ENCODE measurements at places on chromosomes 12 and 14.

GRCh38 chr14:105865904-105866840, 339.8 kb downstream of the TMEM121 start:
- no peak for DNase-seq

DNA sequence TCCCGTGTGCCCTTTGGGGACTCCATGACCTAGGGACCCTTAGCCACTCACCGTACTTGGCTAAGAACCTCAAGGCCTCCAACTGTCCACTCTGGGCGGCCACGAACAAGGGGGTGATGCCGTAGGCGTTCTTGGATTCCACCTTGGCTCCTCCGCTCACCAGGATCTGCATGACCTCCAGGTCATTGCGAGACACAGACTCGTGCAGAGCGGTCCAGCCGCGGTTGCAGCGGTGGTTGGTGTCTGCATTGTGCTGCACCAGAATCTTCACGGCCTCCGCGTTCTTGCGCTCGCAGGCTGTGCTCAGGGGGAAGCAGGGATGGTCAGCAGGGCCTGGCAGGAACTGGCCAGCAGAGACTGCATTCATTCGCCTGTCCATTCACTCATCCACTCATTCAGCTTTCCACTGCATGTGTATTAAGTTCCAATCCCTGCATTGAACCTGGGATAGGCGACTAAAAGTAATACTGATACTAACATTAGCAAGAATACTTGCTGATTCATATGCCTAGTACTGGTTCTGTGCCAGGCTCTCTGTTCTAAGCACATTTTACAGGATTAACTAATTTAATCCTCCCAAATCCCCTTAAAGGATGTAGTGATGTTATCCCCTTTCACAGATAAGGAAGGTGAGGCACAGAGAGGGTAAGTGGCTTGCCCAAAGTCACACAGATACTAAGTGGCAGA, 23.9 kb downstream of the FAM181A start:
- no peak for DNase-seq

DNA sequence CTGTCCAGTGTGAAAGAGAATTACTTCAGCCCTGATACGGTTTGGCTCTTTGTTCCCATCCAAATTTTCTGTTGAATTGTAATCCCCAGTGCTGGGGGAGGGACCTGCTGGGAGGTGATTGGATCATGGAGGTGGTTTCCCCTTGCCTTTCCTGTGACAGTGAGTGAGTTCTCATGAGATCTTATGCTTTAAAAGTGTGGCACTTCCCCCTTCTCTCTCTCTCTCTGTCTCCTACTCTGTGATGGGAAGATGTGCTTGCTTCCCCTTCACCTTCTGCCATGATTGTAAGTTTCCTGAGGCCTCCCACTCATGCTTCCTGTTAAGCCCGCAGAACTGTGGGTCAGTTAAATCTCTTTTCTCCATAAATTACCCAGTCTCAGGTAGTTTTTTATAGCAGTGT, 5.5 kb upstream of the SLC15A5 start:
- DNase-seq = no peak

DNA sequence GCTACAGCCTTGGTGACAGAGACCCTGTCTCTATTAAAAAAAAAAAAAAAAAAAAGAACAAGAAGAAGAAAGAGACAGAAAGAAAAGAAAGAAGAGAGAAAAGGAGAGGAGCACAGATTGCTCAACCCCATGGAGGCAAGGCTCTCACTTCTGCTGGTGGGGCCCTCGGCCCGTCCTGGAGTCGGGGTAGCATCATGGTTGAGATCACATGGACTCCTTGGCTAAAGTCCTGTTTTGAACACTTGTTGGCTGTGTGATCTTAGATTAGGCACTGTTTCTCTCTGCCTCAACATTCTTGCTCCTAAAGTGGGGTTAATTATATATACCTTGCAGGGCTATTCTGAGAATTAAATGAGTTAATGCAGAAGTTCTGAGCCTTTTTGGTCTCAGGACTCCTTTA, 207.7 kb downstream of the CACNA1C start:
- no peak for DNase-seq

- no peak for DNase-seq
Observed at GRCh38 chr14:91219517-91220389, 24.8 kb downstream of the GPR68 start.

- DNase-seq = no peak
Observed at GRCh38 chr12:120216742-120217605, 16.1 kb upstream of the RPLP0 start.

- DNase-seq = no peak
Observed at GRCh38 chr12:94012590-94012989, 135.8 kb upstream of the PLXNC1 start.

GRCh38 chr12:107335802-107336570, 242.6 kb upstream of the CRY1 start:
- DNase-seq = no peak

DNA sequence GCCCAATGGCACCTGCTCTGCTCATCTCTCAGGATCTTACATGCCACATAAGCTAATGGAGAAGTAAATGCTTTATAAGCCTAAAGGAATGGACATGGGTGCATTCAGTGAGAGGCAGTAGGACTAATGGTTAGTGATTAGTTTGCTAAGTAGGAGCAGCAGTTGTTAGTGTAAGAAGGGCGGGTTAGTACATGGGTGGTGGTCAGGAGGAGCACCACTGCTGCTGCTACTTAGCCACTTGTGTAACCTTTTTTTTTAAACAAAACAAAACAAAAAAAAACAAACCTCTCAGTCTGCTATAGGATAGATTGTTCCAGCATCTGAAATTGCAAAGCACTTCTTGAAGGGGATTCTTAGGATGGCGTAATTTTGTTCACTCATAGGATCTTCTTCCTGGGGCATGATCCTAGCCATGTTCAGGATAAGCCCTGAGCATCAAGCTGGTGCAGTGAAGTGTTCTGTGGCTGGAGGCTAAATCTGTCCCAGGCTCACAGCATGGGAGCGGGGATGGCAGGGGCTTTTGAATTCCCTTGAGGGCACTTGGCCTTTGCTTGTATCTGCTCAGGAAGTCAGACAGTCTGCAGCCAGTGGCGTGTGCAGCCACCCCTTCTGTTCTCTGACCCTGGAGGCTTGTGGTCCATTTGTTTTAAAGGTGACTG, 63.6 kb downstream of the CHST11 start:
- DNase-seq = no peak

DNA sequence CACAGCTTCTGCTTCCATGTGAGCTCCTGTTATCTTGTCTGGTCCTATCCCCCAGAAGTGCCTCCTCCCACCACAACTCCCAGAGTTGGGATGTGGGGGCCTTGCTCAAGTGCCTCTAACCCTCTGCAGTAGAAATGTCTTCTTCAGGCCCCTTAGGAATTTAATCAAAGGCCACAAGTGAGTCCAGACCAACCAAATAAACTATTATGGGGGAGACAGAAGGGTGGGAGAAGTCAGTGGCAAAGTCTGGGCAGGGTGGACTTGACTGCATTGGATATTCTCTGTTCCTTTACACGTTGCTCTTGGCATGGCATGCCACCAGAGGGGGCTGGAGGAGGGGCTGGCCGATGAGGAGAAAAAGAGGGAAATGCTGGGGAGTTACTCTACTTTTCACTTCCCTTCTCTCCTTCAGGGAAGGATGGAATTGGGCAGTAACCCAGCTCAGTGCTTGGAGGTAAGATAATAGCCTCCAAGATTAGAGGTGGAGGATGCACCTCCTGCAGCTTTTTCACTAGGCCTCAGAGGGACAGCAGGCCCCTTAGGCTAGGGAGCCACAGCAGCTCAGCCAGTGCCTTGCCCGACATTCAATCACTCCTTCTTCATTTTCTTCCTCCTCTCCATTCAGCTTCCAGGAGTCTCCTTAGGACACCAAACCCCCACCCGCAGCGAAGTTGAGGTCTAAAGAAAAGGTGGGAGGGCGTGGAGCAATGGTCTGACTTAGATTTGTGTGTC, 1.2 kb upstream of the AP1G2 start:
- DNase-seq = peak; percentile 51

GRCh38 chr14:93712838-93713724, 75.2 kb downstream of the PRIMA1 start:
- no peak for DNase-seq

GRCh38 chr12:115572440-115572839, 705.1 kb downstream of the MED13L start:
- no peak for DNase-seq

DNA sequence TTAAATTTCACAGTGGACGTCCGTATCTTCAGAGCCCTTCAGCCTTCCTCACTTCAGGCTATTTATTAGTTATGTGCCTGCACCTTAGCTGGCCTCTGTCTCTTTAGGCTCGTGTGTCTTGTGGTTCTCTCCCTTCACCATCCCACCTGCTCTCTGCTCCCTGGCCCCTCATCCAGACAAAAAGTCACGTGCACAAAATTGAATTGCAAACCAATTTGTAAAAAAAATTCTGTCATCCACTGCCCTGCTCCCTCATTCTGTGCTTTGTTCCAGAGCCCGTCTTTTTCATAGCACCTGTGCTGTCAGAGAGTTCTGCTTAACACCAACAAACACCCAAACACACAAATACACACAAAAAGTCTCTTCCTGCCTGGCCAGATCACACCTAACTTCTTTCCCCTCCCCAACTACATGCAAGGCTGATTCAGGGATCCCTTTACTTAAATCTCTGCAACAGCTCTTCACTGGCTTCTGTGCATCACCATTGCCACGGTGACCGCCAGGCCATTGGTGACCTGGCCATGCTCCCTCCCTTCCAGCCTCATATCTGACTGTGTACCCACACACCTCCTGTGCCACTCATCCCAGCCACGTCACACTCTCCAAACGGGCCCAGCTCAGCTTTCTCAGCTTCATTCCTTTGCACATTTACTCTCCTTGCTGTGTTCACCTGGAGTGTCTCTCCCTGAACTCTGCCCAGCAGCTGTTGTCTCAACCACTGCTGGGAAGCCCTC, 205.7 kb downstream of the TTC8 start:
- no peak for DNase-seq

- DNase-seq = no peak
Observed at GRCh38 chr12:99223579-99223978, 424.0 kb upstream of the GARIN6 start.

GRCh38 chr14:51304941-51305340, 64.9 kb downstream of the TMX1 start:
- DNase-seq = no peak

DNA sequence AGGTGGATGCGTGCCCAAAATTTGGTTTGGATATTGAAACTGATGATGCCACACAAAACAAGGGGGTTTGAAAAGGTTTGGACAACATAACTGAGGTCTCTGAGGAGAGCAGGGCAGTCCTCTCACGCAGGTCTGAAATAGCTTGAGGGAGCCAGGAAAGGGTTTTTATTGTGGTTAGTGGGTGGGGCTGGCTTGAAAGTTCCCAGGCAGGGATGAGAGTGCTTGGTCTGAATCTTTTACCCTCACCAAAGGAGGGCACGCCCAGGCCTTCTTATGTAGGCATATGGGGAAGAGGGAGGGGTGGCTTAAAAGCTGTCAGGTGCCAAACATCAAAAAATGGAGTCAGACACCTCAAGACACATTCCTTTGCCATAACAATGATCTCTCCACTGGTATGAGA, 493.1 kb upstream of the CCDC196 start:
- DNase-seq = no peak

- DNase-seq = no peak
Observed at GRCh38 chr14:25110106-25110505, 60.2 kb upstream of the STXBP6 start.

GRCh38 chr14:105488781-105489541, 2.1 kb upstream of the TEDC1 start:
- DNase-seq = no peak

- DNase-seq = peak; percentile 43
Observed at GRCh38 chr12:95790917-95791849, 619 bp upstream of the NTN4 start.

- DNase-seq = no peak
Observed at GRCh38 chr12:13365748-13366366, 169.3 kb downstream of the EMP1 start.

GRCh38 chr14:82403987-82404386, 870.3 kb upstream of the SEL1L start:
- DNase-seq = no peak

GRCh38 chr12:107906707-107907106, 132.2 kb downstream of the ASCL4 start:
- DNase-seq = no peak

DNA sequence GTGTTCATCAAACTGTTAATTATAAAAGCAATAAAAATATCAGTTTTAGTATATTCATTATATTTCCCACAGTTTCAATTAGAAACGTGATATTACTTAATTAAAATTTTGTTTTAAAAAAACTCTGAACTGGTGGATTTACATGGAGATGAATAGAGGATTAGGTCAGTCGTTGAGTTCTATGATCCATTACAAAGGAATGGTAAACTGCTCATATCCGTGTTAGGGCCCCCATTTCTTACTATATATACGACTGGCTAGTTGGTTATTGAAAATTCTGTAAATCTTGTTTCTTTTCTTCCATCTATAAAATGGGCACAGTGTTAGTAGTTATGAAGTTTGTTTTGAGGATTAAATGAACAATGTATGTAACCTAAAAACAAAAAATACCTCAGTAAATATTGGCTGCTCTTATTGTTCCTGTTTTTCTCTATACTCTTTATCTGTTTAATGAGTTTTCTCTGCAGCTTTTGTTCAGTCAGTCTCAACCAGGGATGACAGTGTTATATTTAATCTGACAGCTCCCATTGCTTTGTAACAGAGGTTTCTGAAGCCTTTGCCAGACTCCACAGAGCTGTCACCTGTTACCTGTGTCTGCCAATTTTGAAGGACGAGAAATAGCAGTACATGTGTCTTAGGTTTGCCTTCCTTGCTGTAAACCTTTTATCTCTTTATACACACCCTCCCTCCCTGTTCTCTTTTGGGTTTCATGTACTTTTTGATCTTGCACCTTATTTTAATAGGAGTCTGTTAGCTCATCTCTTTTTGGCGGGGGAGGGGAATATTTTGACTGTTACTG, 41.5 kb downstream of the FRS2 start:
- no peak for DNase-seq

- DNase-seq = no peak
Observed at GRCh38 chr14:101564819-101565698, 3.8 kb downstream of the DIO3 start.

- DNase-seq = no peak
Observed at GRCh38 chr12:48768736-48769135, 20.2 kb downstream of the ADCY6 start.

DNA sequence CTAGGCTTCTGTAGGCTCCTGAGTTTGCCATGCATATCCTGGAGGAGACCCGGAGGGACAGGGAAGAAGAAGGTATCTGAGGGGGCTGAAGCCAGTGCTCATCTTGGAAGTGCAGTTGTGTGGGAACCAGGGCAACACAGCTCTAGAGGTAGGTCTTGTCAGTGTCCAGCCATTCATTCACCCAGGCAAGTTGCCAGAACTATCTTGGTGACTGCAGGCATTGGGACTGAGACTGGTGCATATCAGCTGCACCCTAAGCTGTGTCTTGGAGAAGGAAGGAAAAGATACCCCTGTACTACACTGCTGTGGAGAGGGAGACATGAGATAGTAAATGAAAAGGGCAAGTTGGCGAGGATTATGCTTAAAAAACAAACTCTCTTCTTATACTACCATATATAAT, 4.9 kb upstream of the WIF1 start:
- no peak for DNase-seq

All from NCI-H526 (cell line).